ENCODE measurements at places on chromosomes 4 and X.
A peak's percentile ranks its signal among the peaks of the same experiment; 100 is the strongest.

GRCh38 chr4:184380707-184381106 lies 93.6 kb downstream of the IRF2 start:
- no peak for DNase-seq

- DNase-seq, result no peak
Measured at GRCh38 chr4:105191621-105192210, 45.0 kb downstream of the TET2 start.

GRCh38 chr4:128386761-128387599 lies 99.4 kb upstream of the PGRMC2 start:
- DNase-seq, result no peak

GRCh38 chr4:89110541-89110985 lies 770 bp upstream of the TIGD2 start:
- DNase-seq, result no peak

DNA sequence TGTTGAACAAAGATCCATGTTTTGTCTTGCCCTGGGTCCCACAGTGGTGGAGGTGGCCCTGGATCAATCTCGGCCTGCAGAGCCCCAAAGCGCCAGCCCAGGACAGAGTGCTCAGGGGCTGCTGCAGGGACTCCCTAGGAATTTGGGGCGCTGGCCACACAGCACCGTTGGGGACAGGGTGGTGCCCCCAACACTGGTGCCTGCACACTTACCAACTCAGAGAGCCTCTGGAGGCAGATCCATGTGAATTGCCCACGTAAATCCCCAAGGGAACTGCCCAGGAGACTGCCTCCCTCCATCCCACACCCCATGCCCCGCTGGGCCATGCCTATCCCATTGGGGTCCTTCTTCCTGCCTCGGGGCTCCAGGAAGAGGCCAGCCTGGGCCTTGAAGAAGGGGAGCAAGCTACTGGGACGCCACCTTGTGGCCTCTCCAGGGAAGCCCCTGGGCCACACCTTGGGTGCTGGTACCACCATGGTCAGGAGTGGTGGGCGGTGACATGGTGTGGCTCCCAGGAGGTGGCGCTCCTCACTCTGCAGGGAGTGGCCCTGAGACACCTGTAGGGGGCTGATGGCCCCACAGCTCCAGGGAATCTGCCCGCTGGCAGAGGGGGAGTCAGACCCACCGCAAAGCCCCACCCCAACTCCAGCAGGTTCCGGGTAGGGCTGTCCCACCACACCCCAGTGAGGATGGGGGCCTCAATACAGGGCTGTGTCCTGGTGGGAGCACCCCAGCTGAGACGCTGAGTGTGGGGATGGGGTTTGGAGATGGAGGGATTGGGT lies 22.8 kb downstream of the CFAP99 start:
- peak; percentile 78 for DNase-seq

GRCh38 chrX:5829060-5829459 lies 399.6 kb downstream of the NLGN4X start:
- no peak for DNase-seq

GRCh38 chr4:2954358-2955185 lies 8.6 kb downstream of the NOP14 start:
- peak; percentile 75 for DNase-seq

DNA sequence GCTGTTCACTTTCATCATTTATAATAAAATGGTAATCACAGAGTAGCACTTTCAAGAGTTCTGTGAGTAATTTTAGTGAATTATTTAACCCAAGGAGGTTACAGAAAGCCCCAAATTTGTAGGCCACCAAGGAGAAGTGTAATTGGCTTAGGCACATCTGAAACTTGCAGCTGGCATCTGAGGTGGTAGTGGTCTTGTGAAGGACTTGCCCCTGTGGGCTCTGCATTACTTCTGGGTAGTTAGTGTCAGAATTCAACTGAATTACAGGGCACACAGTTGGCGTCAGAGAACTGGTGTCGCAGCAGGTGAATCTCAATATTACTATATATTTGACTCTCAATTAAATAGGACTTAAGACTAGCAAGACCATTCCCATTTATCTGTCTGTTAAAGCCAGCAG lies 36.9 kb downstream of the GPR174 start:
- DNase-seq, result no peak

Measured in B cell (primary cell).